B cell (primary cell): ENCODE measurements at places on chromosomes 5 and 9. TPM values are rescaled to one million over a fixed set of nuclear protein-coding genes. Genes with fewer than 3 reads are reported as not detected.

GRCh38 chr9:90188656-90189055 lies 454.0 kb downstream of the DIRAS2 start:
- no peaks in the 10 kb centered on the region for H3K36me3 ChIP-seq
- peaks cover 27% of the 10 kb centered on the region for H3K4me1 ChIP-seq
- peak overlapping the region; percentile 68 for H3K27ac ChIP-seq
- H3K27me3 ChIP-seq = no peaks in the 10 kb centered on the region
- no peak for DNase-seq
- H3K4me3 ChIP-seq = peak overlapping the region; percentile 15

- peak overlapping the region; percentile 37 for H3K4me3 ChIP-seq
- peak; percentile 52 for DNase-seq
- H3K27ac ChIP-seq = peak overlapping the region; percentile 20
- peaks cover 13% of the 10 kb centered on the region for H3K4me1 ChIP-seq
- H3K27me3 ChIP-seq = no peaks in the 10 kb centered on the region
Measured at GRCh38 chr5:138953387-138954256, 78.5 kb upstream of the LRRTM2 start.

GRCh38 chr5:124504081-124504916 lies 242.1 kb downstream of the ZNF608 start:
- H3K27ac ChIP-seq = no peak overlapping the region
- H3K36me3 ChIP-seq = no peaks in the 10 kb centered on the region
- H3K27me3 ChIP-seq = no peaks in the 10 kb centered on the region
- peak; percentile 20 for DNase-seq
- no peak overlapping the region for H3K4me3 ChIP-seq
- H3K4me1 ChIP-seq = peaks cover 3% of the 10 kb centered on the region

GRCh38 chr9:120937596-120937995 lies 11.0 kb upstream of the TRAF1 start:
- H3K4me1 ChIP-seq = peaks cover 47% of the 10 kb centered on the region
- no peak for DNase-seq
- no peaks in the 10 kb centered on the region for H3K36me3 ChIP-seq
- no peaks in the 10 kb centered on the region for H3K27me3 ChIP-seq
- no peak overlapping the region for H3K27ac ChIP-seq
- no peak overlapping the region for H3K4me3 ChIP-seq

CCNH gene
- 120 and 137 TPM in 2 replicates for total RNA-seq

GRCh38 chr9:9392755-9393154 lies 1220.0 kb downstream of the PTPRD start:
- no peaks in the 10 kb centered on the region for H3K27me3 ChIP-seq
- no peaks in the 10 kb centered on the region for H3K4me1 ChIP-seq
- no peak for DNase-seq
- H3K36me3 ChIP-seq = no peaks in the 10 kb centered on the region
- H3K27ac ChIP-seq = no peak overlapping the region

DNA sequence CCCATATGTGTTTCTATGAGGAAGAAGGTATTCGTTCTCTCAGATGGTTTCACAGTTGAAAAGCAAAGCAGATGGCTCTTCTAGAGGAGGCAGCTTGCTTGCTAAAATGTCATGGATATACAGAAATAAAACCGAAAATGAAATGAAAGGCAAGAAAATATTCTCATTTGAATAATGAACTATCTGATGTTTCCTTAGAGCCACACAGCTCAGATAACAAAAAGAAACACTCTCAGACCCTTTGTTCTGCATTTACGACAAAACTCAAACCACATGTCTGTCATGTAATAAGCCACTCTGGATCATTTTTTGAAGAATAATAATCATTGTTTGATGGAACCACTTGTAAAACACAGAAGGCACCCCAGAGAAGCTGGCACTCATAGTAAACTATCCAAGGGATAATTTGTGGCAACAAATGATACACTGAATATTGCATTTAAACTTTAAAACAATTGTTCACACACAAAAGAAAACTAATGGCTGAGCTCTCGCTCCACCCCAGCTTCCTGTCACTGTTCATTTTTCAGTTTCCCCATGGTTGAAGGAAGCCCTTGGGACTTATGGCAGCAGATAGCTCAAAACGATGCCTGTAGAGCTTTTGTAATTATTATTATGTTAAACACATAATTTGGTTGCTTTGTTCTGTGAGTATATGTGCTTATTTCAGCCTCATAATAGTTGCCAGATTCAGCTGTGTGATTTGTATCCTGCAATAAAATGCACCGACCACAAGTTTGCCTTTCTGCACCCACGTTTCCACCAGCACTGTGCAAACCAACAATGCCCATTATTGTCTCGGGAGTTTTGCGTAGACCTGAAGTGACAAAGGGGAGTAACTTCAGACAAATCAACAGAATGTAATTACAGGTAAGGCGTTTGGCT lies 256.0 kb downstream of the TMEM167A start:
- no peaks in the 10 kb centered on the region for H3K36me3 ChIP-seq
- DNase-seq = peak; percentile 19
- peak overlapping the region; percentile 58 for H3K27ac ChIP-seq
- H3K27me3 ChIP-seq = no peaks in the 10 kb centered on the region

GRCh38 chr5:8363138-8363537 lies 494.2 kb downstream of the MTRR start:
- no peak for DNase-seq
- no peak overlapping the region for H3K27ac ChIP-seq
- no peaks in the 10 kb centered on the region for H3K36me3 ChIP-seq
- H3K4me3 ChIP-seq = no peak overlapping the region

- H3K4me1 ChIP-seq = no peaks in the 10 kb centered on the region
- H3K27ac ChIP-seq = no peak overlapping the region
- H3K4me3 ChIP-seq = no peak overlapping the region
- DNase-seq = peak; percentile 11
- no peaks in the 10 kb centered on the region for H3K27me3 ChIP-seq
Measured at GRCh38 chr9:84404095-84404686, 63.6 kb upstream of the SLC28A3 start.

GRCh38 chr5:73818357-73818756 lies 192.4 kb downstream of the ARHGEF28 start:
- no peak overlapping the region for H3K4me3 ChIP-seq
- no peaks in the 10 kb centered on the region for H3K36me3 ChIP-seq
- no peaks in the 10 kb centered on the region for H3K4me1 ChIP-seq
- H3K27me3 ChIP-seq = no peaks in the 10 kb centered on the region
- DNase-seq = no peak

DNA sequence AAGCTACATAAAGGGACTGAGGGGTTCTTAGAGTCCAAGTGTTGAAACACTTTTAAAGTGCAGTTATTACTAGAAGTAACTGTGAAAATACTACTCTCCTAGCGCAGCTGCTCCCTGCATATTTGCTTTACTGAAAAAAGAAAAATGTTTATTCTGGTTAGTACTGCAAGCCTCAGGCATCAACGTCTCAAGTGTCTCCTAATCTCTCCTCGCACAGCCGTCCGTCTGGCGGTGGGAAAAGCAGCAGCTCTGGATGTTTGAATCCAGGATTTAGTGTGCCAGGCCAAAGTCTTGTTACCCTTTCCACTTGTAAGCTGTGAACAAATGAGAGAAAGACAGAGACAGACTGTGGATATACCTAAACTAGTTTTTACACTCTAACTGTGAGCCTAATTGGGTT lies 31.1 kb downstream of the RORB start:
- H3K27ac ChIP-seq = no peak overlapping the region
- H3K27me3 ChIP-seq = no peaks in the 10 kb centered on the region
- H3K4me1 ChIP-seq = no peaks in the 10 kb centered on the region
- no peak overlapping the region for H3K4me3 ChIP-seq

DNA sequence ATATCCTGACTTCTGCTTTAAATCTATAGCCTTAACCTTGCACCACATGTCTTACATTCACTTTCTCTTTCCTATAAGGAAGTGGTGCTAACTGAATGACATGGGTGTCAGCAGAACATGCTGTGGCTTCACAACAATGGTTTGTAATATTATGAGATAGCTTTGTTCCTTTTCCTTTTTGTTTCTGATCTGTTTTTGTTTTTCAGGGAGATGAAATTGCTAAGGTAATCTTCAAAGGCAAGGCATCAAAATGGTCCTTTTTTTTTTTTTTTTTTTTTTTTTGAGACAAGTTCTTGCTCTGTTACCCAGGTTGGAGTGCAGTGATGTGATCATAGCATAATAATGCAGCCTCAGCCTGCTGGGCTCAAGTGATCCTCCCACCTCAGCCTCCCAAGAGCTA lies 53.6 kb upstream of the RANBP6 start:
- no peak overlapping the region for H3K4me3 ChIP-seq
- H3K27me3 ChIP-seq = no peaks in the 10 kb centered on the region
- H3K27ac ChIP-seq = peak overlapping the region; percentile 8
- H3K4me1 ChIP-seq = peaks cover 19% of the 10 kb centered on the region

OCLN gene
- total RNA-seq = 4.0 and 4.3 TPM in 2 replicates

DNA sequence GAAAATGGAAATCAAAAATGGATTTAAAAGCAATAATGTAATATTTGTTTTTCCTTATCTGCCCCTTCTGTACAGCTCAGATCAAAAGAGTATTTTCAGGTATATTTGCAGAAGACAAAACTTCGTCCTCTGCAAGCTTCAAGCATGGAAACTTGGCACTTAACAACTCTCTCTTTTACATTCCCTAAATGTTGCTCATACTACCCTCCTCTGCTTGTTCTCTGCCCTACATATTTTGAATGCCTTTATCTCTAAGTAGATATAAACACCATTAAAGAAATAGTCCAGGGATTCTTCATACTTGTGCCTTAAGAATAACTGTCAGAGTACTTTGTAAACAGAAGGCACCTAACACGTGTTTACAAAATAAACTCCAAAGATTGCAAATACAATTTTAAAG lies 19.2 kb upstream of the SMC2 start:
- no peak for DNase-seq
- no peak overlapping the region for H3K4me3 ChIP-seq
- no peaks in the 10 kb centered on the region for H3K4me1 ChIP-seq
- no peaks in the 10 kb centered on the region for H3K36me3 ChIP-seq
- H3K27ac ChIP-seq = no peak overlapping the region
- no peaks in the 10 kb centered on the region for H3K27me3 ChIP-seq

DNA sequence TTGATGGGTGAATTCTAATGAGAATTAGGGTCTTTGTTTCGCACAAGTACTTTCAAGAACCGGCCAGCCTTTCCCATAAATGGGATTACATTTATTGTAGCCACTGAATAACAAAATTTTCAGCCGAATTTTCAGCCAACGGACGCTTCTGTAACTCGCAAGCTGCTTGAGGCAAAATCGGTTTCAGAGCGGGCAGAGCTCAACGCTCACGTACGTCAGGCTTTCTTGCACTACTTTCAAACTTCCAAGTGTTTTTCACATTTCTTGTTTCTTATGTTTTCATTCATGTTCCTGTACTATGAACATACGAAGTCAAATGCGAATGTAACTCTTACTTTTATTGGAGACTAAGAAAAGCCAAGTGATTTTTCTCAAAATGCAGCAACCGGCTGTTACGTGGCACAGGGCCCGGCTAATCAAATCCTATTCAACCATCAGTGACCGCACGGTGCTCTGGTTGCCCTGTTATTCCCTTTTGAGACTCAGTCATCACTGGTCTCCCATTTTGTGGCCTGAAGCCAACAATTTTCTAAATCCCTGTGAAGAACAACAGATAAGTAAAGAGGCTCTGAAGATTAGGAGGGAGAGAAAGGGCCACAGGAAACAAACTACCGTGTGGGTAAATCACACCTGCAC lies 68.5 kb downstream of the SLC28A3 start:
- no peaks in the 10 kb centered on the region for H3K36me3 ChIP-seq
- no peak for DNase-seq
- peak overlapping the region; percentile 40 for H3K4me3 ChIP-seq
- peaks cover 9% of the 10 kb centered on the region for H3K27me3 ChIP-seq

DNA sequence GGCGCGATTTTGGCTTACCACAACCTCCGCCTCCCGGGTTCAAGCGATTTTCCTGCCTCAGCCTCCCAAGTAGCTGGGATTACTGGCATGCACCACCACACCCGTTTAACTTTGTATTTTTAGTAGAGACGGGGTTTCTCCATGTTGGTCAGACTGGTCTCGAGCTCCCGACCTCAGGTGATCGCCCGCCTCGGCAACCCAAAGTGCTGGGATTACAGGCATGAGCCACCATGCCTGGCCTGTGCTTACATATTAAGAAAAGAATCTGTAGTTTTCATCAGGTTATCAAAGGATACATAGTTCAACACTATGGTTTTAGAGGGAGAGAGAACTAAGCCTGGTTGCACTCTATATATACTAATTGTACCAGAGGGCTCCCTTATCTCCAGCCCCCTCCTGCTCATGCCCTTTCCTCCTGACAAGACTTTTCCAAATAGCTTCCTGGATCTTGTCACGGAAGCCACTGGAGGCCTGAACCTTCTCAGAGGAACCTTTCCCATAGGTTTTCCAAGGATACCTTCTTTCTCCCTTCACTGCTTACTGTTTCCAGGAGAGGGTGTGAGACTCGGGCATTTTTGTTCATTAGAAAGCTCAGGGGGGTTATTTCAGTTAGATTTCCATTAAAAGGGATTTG lies 53.1 kb downstream of the SLC44A1 start:
- H3K4me1 ChIP-seq = no peaks in the 10 kb centered on the region
- H3K4me3 ChIP-seq = no peak overlapping the region
- H3K27ac ChIP-seq = no peak overlapping the region
- no peak for DNase-seq
- H3K36me3 ChIP-seq = no peaks in the 10 kb centered on the region

- H3K4me1 ChIP-seq = peaks cover 5% of the 10 kb centered on the region
- H3K27me3 ChIP-seq = peaks cover 6% of the 10 kb centered on the region
- H3K36me3 ChIP-seq = no peaks in the 10 kb centered on the region
- H3K4me3 ChIP-seq = no peak overlapping the region
- no peak for DNase-seq
Measured at GRCh38 chr5:10303699-10304170, 4.0 kb downstream of the CMBL start.

- H3K27ac ChIP-seq = no peak overlapping the region
- peaks cover 28% of the 10 kb centered on the region for H3K27me3 ChIP-seq
- no peak for DNase-seq
- peaks cover 9% of the 10 kb centered on the region for H3K4me1 ChIP-seq
- no peaks in the 10 kb centered on the region for H3K36me3 ChIP-seq
Measured at GRCh38 chr9:93965830-93966577, 10.8 kb upstream of the BARX1 start.

DNA sequence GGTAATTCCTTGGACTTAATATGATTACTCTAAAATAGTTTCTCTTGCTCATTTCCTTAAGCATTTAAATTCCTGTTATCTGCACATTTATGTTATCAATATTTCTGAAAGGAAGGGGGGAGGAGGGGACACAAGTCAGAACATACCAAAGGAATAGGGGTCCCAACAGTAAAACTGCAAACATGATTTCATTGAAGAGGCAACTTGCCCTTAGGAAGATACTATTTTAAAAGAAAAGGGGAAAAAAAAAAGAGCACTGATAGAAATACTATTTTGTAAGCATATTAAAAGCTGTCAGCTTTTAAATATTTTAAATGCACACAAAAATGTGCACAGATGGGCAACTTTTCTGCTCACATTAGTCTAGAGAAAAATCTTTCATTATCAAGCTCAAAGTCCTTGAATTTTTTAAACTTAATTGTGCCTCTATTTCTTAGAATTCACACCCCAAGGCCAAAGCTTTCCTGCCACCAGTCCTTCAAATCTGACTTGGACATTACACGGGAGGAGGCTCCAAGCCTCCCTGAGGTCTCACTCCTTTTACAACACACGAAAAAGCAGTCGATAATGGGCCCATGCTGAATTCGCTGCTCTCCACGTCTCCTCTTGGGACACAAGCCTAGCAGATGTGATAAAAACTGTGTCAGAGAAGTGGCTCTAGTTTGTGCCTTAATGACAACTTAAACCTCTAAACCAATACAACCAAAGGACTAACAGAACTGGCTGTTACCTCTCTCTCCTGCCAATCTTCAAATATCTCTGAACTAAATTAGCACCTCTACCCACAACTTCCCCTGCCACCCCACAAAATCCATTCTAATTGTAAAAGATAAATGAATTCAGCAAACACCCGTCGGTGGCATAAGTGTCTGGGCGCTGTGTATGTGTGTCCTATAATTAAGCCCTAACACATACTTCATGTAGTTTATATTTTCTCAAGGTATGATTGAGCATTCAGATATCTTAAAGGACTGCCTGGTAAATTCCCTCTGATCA lies 154.3 kb downstream of the DENND1A start:
- H3K4me3 ChIP-seq = no peak overlapping the region
- no peak overlapping the region for H3K27ac ChIP-seq
- H3K4me1 ChIP-seq = peaks cover 6% of the 10 kb centered on the region
- H3K27me3 ChIP-seq = no peaks in the 10 kb centered on the region
